NCI-H2029 treated with DMSO at 0.1 percent for 48 hours (cell line): ENCODE measurements at places on chromosomes 1 and 21.
A peak's percentile ranks its signal among the peaks of the same experiment; 100 is the strongest.

DNA sequence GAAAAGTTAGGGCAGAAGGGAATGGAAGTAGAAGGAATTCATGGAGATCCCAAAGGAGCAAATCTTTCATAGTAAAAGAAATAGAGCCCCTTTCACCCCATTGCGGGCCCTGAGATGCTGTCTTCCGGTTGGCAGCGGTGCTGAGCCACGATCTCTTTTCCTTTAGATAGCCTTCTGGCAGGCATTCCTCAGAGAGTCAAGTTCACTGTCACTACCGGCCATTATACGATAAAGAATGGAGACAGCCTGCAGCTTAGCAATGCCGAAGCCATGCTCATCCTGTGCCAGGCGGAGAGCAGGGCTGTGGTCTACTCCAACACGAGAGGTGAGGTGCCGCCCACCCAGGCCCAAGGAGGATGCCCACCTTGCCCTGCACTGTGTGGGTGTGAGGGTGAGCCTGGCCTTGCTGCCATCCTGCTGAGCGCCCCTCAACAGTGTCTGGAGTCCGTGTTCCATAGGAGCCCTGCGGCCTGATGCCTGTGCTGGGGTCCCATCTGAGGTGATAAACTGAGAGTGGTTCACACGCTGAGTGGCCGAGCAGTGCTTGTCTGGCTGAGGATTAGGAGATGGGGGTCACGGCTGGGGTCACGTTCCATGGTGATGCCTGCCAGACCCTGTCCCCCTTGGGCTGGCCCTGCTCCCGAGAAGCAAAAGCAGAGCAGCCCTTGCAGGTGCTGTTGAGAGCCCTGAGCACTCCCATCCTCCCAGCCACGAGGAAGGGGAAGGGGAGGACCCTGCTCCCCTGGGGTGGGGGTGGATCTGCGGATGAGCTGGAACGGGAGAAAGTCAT, 20.4 kb upstream of the PWP2 start:
- no peak for DNase-seq

GRCh38 chr1:36705629-36706028, 222.9 kb upstream of the CSF3R start:
- DNase-seq, result peak; percentile 66

DNA sequence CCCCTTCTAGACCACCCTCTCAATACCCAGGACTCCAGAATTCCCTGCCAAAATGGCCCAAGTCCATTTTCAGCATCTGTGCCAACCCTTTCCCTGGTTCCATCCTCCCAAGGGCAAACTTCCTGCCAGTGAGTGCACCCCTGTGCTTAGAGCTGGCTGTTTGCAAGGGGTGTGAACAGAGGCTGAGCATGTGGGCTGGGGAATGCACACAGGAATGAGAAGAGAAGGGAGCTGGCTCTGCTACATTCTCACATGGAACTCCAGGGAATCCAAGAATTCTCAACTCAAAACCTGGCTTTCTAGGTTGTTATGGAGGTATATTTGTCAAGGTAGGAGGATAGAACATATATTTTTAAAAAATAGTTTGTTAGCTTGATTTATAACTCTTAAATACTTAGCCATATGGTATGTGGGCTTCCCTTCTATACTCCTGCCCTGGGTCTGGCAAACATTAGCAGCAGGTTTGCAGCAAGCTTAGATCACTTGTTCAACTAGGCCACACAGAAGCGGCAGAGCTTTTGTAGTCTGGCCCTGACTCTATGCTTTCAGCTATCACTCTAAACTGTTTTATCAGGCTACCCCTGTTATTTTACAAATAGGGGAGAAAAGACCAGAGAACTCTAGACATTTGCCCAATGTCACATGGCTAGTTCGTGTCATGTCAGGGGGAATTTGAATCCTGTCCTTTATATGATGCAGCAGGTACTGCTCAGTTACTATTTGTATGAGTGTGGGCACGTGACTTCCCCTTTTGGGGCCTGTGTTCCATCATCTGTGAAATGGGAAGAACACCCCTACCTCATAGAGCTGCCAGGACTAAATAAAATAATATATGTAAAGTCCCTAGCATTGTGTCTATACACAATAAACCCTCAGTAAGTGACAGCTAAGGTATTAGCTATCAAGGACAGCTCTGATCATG, 8.1 kb upstream of the STMN1 start:
- DNase-seq, result no peak

DNA sequence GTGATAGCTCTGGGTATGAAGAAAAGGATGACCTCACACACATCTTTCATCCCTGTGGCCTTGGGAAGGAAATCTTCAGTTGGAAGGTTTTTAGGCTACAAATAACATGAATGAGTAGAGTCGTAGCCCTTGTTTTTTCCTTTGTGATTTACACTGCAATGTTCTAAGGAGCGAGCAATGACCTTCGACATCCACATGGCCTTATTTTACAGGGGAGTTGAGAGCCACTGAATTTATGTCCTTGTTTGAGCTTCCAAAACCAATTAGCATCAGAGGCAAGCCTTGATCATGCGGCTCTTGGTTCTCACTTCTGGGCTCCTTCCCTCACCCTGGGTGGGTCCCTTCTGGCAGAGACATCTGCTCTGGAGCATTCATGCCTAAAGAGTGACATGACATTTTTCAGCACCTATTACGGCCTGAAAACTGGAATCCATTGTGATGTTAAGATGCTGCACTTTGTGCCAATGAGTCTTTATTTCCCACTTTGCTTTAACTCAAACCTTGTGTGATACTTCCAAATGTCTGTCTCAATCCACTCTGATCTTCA, 70.5 kb upstream of the RUNX1 start:
- DNase-seq, result no peak

- no peak for DNase-seq
These were observed 25.9 kb downstream of the S100A6 start for GRCh38 chr1:153509729-153510354.
